ENCODE measurements at places on chromosomes 7 and 10.
A peak's percentile ranks its signal among the peaks of the same experiment; 100 is the strongest.

GRCh38 chr7:154928136-154929005, 74.6 kb downstream of the PAXIP1 start:
- DNase-seq, result peak; percentile 57

- no peak for DNase-seq
These were observed 383.2 kb downstream of the DNAJB6 start for GRCh38 chr7:157719705-157720655.

- DNase-seq, result no peak
These were observed 29.5 kb downstream of the MIOS start for GRCh38 chr7:7596176-7596575.

DNA sequence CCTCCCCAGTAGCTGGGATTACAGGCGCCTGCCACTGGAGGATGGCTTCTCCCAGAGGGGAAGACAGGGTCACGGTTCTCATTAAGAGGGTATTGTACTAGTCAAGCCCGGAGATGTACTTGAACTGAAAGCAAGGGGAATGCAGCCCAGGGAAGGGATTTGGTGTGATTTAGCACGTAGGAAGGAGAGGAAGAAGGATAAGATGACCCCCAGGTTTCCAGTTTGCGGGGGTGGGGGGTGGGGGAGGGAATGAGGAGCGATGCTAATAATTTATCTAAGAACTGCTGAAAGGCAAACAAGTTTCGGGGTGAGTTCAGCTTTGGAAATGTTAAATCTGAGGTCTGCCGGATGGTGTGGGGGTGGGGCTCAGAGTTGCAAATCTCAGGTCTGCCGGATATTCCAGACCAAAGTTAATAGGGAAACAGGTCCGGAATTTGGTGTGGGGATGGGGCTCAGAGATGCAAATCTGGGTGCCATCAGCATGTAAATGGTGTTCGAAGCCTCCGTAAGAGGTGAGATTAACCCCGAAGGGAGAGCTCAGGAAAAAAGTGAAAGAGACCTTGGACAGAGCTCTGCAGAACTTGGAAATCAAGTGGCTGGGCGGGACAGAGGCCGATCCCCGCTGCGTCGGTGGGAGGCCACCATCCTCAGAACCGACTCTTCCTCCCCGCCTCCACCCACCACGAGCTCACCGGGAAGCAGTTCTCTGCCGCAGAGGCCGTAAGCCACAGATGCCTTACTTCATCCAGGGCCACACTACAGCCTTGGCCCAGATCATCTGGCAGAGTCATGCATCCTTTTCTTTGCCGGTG, 1.6 kb upstream of the SEPHS1 start:
- no peak for DNase-seq

GRCh38 chr7:77327067-77327931, 88.8 kb downstream of the GSAP start:
- DNase-seq, result no peak

- no peak for DNase-seq
These were observed 374.0 kb downstream of the CALN1 start for GRCh38 chr7:72038022-72038732.

DNA sequence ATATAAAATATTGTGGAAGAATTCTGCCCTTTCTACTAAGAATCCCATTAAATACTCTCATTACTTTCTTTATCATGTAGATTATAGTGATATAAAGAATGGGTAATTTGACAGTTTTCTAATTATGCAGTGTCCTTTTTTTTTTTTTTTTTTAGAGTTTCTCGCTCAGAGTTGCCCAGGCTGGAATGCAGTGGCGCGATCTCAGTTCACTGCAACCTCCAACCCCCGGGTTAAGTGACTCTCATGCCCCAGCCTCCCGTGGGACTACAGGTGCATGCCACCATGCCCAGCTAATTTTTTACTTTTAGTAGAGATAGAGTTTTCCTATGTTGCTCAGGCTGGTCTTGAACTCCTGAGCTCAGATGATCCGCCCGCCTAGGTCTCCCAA, 1143.4 kb upstream of the SORCS1 start:
- no peak for DNase-seq

DNA sequence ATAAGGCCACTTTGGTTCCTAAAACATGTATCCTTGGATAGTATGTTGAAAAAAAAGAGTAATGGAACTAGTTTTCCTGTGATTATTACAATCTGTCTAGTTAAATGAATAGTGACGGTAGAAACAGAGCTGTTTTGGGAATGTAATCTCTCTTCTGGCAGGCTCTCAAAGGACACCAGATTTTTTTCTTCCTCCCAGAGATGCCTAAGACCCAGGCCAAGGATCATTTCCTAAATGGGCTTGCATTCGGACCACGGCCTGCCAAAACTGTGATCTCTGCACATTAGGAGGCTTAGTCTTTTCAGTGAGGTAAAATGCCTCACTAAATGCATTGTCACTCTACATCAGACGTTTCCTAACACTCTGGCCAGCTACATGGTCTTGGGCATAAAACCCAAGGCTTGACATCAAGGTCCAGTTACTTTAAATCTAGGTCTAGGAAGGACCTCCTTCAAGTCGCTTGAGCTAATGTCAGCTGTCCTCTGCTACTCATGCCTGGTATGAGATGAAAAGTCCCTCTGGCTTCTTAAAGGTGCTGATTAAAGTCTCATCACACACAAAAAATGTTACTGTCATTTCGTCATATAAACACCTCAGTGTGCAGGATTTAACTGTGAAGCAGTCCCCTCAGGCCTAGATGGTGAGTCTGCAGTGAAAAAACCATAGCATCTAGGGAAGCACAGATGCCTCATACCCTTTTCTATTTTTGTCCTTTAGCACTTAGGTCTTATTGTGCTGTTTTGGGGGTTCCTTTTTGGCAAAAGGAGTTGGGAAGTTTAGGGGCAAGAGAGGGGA, 47.7 kb downstream of the DLD start:
- no peak for DNase-seq

GRCh38 chr10:48494073-48494472, 110.8 kb downstream of the ARHGAP22 start:
- DNase-seq, result no peak

GRCh38 chr7:122225874-122226273, 78.7 kb downstream of the FEZF1 start:
- no peak for DNase-seq

- DNase-seq, result no peak
These were observed 118.8 kb upstream of the UNC5B start for GRCh38 chr10:71093531-71093930.

- no peak for DNase-seq
These were observed 34.5 kb downstream of the ADAP1 start for GRCh38 chr7:919924-920341.

DNA sequence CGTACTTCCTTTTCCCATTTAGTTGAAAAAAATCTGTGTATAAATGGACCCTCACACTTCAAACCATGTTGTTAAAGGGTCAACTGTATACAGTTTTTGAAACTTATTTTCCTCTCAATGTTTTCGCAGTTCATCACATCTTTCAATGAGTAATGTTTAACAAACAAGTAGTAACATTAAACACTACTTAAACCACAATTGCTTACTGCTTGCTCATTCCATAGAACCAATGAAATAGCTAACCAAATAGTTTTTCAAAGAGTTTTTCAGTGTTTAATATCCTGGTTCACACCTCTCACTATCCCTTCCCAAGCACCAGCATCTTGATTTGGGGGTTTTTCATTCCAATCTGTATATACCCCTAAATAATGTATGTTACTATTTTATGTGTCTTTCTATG, 9.1 kb downstream of the SEM1 start:
- DNase-seq, result no peak

GRCh38 chr7:151735851-151736402, 141.0 kb downstream of the PRKAG2 start:
- no peak for DNase-seq

DNA sequence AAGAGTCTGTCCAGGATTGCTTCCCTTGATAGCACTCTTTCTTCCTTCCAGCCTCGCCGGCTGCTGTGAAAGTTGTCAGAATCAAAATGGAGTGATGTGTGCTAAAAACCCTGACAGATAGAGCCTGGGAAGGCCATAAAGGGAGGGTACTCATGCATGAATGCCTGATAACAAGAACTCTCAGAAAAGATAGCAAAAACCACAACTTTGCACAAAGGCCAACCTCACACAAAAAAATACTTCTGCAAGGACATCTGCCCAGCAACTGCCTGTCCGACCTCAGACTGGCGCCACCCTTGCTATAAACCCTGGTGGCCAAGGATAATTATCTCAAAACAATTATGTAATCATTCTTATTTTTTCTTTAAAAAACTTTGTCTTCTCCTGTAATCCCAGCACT, 133.2 kb upstream of the SVIL start:
- DNase-seq, result no peak

DNA sequence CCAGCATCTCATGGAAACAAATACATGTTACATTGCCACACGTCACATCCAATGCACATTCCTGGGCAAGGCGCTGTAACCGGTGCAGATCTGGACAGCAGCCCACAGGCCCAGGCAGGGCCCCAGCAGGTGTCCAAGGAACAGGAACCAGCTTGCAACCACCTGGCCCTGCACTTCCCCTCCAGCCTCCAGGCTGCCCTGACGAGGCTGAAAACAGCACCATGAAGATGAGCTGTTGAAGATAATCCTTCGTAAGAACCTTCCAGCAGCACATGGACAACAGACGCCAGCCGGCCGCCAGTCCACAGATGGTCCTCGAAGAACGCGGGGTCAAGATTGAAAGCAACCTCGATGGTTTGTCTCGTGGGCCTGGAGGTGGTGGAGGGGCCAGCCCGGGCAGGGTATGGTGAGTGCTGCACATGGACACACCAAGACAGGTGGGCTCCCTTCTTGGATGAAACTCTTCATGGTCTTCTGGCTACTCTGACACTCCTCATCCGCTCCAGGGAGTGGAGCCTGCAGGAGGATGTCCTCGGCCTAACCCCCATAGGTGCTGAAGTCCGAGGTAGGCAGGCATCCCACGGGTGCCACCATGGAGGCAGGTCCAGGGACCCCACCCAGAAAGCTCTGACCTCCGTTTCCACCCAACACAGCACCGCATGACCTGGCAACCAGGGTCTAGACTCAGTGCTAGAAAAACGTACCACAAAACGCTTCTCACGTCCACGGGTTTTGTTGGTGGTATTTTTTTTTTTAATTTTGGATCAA, 22.9 kb downstream of the PDGFA start:
- DNase-seq, result no peak

DNA sequence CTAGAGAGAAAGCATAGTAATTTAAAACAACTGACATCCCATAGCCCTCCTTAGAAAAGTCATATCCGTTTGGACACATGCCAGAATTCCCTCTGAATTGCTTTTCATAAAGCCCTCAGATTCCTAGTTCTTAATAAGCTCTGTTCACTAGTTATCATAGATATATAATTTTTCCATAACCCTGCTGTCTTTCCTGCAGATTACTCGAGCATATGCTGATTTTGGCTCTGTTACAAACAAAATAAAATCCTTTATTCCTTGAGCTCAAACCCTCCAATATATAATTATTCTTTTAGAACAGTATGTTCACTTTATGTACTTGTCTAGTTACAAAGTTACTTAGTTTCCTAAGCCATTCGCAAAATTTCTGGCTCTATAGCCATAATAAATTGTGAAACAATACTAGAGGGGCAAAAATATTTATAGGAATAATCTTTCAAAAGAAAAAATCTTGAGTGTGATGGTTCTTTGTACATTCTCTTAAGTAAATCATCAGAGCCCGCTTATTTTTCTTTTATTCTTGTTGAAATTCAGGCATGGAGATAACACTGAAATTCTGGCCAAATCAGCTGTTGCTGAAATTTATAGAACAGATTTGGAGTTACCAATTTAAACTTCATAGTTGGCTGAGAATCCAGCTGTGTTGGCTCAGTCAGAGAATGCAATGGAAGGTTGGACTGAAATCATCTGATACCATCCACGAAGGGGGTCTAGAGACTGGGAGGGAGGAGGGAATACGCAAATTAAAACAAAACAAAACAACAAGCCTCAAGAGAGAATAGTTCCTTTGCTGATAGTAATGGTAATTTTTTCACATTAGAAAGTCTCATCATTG, 146.1 kb upstream of the TMEM196 start:
- no peak for DNase-seq

GRCh38 chr7:25718596-25718995, 433.4 kb upstream of the NFE2L3 start:
- DNase-seq, result no peak

- DNase-seq, result no peak
These were observed 64.2 kb downstream of the CFAP46 start for GRCh38 chr10:132878091-132878729.

GRCh38 chr7:105267244-105267643, 121.5 kb downstream of the SRPK2 start:
- DNase-seq, result no peak

GRCh38 chr7:50341724-50342123, 37.2 kb downstream of the IKZF1 start:
- DNase-seq, result no peak

DNA sequence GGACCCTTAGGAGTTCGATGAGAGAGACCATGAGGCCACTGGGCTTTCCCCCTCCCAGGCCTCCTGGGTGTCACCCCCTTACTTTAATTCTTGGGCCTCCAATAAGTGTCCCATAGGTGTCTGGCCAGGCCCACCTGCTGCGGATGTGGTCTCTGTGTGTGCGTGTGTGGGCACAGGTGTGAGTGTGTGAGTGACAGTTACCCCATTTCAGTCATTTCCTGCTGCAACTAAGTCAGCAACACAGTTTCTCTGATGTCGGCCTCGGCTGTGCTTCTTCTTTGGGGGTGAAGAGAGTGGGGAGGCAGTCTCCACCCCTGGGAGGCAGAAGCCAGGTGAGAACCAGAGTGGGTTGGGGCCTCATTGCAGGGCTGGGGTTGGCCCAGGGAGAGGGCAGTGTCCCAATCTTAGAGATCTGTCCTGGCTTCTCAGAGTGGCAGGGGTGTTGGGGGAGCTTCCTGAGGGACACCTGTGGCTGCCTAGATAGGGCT, 1.5 kb downstream of the PVRIG start:
- peak; percentile 62 for DNase-seq

DNA sequence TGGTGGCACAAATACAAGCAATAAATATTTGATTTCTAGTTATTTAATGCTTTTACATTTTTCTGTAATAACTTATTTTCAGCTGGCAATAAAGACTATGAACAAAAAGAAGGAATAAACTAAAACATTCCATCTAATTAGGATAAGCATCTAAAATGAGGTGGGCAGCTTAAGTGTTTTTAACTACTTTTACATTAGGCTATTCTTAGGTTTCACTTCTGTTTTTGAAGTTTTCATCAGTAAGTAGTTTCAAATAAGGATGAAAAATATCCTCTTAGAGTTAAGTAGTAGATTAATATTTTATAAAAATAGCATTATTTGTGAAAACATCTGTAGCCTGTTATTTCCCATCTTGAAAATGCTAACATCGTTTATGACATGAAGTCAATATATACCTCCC, 15.9 kb downstream of the NT5C2 start:
- no peak for DNase-seq

GRCh38 chr7:37462138-37462537, 13.5 kb upstream of the ELMO1 start:
- no peak for DNase-seq

- DNase-seq, result no peak
These were observed 30.6 kb upstream of the CABCOCO1 start for GRCh38 chr10:61632057-61632670.

- no peak for DNase-seq
These were observed 99.6 kb upstream of the NPS start for GRCh38 chr10:127449490-127449889.

- no peak for DNase-seq
These were observed 74.4 kb downstream of the ANK3 start for GRCh38 chr10:60315311-60315710.

GRCh38 chr7:91537260-91538152, 273.3 kb downstream of the FZD1 start:
- DNase-seq, result no peak

Measured in GM18507 (cell line).